ENCODE measurements at places on chromosomes 3 and 15.

- no peak for DNase-seq
Measured at GRCh38 chr3:12472000-12472610, 12.2 kb upstream of the TSEN2 start.

GRCh38 chr3:181707980-181708379 is 3.7 kb upstream of the SOX2 start:
- DNase-seq: no peak

DNA sequence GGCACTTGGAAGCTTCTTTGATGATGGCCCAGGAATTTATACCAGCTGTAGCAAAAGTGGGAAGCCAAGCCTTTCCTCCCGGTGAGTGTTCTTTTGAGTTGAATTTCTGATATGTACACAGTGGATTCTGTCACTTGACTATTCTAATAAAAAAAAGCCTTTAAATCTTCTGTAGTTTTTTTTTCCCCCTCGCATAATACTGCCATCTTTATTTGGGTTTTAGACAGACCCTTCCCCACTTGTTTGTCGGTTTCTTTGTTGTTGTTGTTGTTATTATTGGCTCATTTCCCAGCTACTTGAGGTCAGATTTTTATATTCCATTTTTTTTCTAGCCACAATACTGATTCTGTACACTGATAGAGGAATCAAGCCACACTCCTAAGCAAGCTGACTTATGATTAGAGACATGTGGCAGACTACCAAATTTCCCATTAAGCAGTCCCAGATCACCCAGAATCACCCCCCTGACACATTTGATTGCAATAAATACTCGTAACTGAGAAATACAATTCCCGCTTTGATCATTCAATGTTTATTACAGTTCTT is 122.4 kb upstream of the IL12A start:
- no peak for DNase-seq

- DNase-seq: no peak
Measured at GRCh38 chr3:152581951-152582350, 253.0 kb upstream of the P2RY1 start.

DNA sequence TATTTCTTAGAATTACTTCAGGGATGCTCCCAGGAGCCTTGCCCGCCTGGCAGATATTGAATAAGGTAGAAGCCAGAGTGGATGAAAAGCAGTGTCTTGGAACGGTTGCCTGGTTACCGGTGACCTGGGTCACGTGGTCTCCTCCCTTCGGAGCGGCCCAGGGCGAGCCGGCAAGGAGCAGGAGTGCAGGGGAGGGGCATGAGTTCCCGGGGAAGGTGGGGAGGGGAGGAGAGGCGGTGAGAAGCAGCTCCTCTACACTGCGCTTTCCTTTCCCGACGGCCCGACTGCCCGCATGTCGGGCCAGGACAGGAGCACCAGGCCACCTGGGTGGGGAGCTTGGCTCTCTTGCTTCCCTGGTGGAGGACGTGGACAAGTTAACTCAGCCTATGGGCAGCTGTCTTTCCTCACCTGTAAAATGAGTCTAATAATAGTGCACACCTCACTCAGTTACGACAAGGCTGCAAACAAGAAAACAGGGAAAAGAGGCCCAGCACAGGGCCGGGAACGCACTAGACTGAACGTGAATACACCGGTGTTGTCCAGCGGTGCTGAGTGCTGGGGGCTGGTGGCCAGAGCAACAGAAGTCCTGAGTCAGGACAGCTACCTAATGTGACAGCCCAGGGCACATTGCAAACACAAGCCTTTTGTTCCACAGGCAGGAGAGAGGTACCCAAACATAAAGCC is 198.3 kb downstream of the ADAMTS9 start:
- DNase-seq: no peak

DNA sequence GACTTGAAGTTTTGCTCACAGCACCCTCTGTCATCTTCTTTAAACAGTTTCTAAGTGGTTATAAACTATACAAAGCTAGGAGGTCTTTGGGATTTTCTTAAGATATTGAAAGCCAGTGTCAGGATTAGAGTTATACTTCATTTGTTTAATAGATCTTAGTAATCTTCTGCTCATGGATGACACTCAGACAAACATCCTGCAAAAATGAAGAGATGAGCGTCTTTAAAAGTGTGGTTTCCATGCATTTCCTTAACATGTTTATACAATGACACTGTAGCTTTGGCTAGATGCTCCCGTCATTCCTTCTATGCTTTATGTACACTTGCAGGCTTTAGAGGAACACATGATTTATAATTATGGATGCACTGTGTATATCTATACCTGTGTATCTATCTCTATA is 182.2 kb downstream of the NAALADL2 start:
- no peak for DNase-seq

GRCh38 chr3:133374708-133375402 is 25.0 kb upstream of the BFSP2 start:
- DNase-seq: no peak

- no peak for DNase-seq
Measured at GRCh38 chr15:74367296-74367854, at the start of gene CYP11A1. Gene CYP11A1 (minus strand): TSS chr15:74367646. CDS start chr15:74367585, 61 bp downstream.

DNA sequence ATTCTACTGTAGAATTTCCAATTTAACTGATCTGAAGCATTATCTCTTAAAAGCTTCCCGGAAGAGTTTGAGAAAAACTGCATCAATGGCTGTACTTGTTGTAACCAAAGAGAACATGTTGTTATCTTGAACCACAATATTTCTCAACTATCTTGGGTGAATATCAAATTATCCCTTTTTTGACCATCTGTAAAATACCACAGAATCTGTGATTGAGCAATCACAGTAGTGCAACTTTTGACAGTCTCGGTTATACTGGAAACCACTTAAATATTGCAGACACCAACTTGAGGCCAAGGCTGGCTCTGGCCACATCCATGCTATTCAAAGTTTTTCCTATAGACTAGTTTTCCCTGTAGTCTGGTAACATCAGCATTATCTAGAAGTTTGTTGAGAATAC is 842.8 kb upstream of the EPHA6 start:
- no peak for DNase-seq

DNA sequence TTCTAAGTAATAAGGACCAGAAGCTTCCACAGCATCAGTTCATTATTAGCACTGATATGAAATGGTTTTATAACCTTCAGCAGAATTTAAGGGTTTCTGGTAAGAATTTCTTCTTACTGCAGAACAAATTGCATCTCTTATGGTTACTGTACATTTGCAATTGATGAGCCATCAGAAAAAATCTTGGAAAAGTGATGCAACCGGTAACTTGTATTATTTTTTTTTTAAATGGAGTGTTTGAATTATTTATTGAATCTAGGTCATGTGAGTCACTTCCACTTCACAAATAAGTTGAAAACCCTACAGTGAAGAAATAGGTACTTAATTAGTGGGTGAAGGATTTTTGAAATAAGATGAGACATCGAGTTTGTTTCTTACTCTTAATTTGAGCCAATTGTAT is 786.0 kb downstream of the TUSC7 start:
- no peak for DNase-seq

DNA sequence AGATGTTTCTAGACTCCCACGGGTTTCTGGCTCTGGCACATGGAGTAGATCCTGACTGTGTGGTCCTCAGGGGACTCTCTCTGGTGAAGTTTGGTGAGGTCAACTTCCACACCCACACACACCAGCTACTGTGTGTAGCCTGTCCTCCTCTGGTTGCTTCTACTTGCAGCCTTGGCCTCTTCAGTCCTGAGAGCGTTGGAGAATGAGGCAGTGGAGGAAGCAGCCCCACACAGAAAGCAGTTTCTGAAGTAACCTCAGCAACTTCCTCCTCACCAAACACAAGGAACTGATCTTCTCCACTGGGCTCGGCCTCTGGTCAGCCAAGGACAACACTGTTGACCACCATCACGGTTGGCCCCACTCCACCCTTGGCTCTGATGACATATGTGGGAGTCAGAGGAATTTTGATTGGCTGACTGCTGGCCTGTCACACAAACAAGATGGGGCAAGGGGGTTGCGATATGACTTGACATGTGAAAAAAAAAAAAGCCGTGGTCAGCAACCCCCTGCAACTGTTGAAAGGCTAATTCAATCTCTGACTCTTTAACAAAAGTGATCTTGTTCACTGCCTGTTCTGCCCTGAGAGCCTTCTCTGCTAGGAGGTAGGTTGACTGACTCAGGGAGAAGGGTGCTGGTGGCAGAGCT is 19.6 kb downstream of the CD86 start:
- DNase-seq: no peak

DNA sequence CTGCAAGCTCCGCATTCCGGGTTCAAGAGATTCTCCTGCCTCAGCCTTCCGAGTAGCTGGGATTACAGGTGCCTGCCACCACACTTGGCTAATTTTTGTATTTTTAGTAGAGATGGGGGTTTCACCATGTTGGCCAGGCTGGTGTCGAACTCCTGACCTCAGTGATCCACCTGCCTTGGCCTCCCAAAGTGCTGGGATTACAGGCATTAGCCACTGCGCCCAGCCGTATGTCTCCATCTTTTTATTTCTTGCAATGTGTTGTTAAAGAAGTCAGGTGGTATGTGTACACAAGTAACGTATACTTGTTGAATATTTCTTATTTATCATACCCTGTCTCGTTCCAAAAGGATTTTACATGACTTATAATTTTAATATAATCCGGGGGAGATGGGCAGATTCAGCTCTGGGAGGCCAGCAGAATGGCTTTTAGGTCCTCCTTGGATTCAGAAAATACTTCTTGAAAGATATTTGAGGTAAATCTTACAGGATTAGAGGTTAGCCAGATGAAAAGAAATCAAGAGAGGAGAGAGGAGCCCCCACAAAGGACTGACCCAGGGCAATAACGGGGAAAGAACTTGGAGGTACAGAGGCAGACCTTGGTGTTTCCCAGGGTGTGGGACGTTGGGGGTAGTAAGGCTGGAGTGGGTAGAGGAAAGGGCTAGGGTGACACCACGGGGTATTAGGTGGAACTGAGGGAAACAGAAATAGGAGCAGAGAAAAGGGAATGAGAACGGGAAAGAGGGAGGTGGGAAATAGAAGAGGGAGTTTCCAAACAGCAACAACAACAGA is 27.2 kb upstream of the MUC20 start:
- DNase-seq: no peak

- DNase-seq: no peak
Measured at GRCh38 chr3:11660242-11660641, 16.5 kb upstream of the VGLL4 start.

DNA sequence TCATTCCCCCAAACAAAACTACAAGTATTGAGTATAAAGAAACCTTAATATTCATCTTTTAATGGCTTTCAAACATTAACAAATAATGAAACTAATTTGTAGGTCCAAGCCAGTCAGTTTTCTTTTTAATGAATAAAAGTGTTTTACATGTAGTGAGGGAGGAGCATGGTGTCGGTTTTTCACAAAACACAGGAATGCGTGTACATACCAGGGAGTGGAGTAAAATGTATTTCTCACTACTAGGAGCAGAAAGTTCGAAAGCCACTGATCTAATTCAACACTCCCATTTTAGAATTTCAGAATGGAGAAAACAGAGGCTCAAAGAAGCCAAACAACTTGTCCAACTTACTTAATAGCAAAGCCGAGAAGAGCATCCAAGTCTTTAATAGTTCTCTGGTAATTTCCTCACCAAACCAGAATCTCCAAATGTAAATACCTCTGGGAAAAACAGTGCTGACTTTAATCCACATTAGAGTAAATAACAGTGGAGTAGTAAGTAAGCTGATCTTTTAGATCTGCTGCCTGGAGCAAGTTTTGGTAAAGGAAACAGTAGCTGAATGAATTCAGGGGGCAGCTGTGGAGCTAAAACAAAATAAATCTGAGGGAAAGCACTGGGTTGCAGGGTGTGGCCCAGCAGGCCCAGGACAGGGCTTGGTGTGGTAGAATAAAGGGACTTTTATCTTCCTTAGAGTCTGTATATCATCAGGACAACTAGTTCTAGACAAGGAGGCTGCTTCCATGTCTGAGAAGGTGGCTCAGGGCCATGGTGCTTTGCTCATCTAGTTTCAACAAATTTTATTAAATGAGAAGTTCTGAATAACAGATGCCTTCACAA is 7.9 kb downstream of the ANP32A start:
- DNase-seq: no peak

- DNase-seq: no peak
Measured at GRCh38 chr15:42719043-42719442, 17.9 kb downstream of the CDAN1 start.

GRCh38 chr15:73378089-73378488 is 9.3 kb upstream of the HCN4 start:
- DNase-seq: no peak

- no peak for DNase-seq
Measured at GRCh38 chr15:75640483-75641178, 607 bp upstream of the IMP3 start.

DNA sequence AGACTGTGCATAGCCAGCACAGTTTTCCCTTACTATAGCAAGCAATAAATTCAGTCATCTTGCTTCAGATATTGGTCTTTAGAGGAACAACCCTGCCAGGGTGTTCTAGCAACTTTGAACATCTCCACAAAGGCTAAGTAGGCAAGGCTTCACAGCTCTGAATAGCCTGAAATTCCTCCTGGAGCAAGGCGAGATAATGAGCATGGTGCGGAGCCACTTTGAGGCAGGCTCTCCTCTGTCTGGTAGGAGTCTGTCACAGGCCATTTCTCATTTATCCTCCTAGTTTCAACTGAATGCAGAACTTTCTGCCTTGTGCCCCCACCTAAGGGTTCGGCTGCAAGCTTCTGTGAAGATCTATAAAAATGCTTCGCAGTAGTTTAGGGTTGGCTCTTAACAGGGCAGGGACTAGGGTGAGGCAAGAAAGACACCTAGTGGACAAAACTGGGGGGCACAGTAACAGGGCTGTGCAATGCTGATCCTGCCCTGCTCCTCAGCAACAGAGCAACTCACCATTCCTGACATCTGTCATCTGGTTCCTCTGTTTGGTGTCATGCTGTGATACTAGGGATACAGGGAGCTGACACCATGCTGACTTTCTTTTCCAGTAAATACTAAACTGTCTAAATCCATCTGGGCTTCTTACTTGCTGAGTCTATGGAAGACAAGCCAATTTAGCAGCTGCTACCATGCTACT is 16.6 kb upstream of the EHHADH start:
- DNase-seq: no peak

- no peak for DNase-seq
Measured at GRCh38 chr15:66955871-66956585, 109.4 kb upstream of the SMAD3 start.

- DNase-seq: no peak
Measured at GRCh38 chr3:30341851-30342250, 264.6 kb upstream of the TGFBR2 start.

DNA sequence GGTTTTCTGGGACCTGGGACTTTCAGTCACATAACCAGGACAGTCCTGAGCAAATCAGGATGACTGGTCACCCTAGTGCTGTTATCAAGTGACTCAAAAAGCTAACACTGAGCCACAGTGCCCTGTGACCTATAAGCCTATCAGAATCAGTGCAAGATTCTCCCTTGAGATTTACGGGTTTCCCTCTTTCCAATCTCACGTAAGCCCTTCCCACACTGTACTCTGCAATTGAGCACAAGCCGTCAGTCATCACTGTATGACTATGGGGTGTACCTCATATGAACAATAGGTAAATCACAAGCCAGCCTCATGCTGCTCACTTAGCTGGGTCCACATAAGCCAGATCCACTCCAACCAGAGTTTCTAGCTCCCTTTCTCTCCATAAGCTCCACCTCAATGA is 21.0 kb upstream of the CLDN18 start:
- DNase-seq: no peak

DNA sequence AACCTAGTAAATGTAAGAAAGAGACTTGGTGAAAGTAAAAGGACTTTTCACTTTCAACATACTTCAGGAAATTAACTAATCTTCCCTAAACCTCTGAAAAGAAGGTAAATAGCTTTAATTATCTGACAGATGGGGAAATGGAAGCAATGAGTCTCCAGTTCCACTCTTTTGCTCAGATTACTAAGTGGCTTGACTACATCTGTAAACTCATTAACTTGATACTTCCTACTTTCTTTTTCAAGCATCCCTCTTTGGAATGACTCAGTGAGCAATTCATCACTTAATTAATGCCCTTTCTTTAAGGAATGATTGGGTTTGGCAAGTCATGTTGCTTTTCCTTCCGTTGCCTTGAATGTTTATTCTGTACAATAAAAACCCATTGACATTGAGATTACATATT is 234.2 kb downstream of the GRM7 start:
- no peak for DNase-seq

Measured in activated T-cell treated with anti-CD3 and anti-CD28 coated beads for 4 hours (primary cell).